Activated naive CD4-positive, alpha-beta T cell treated with anti-CD3 and anti-CD28 coated beads for 36 hours (primary cell): ENCODE measurements at places on chromosomes 7 and 10.

GRCh38 chr10:103374263-103374662 lies 6.5 kb downstream of the TAF5 start:
- DNase-seq, result no peak

- DNase-seq, result no peak
These were observed 99.5 kb downstream of the ELFN1 start for GRCh38 chr7:1769286-1770200.

DNA sequence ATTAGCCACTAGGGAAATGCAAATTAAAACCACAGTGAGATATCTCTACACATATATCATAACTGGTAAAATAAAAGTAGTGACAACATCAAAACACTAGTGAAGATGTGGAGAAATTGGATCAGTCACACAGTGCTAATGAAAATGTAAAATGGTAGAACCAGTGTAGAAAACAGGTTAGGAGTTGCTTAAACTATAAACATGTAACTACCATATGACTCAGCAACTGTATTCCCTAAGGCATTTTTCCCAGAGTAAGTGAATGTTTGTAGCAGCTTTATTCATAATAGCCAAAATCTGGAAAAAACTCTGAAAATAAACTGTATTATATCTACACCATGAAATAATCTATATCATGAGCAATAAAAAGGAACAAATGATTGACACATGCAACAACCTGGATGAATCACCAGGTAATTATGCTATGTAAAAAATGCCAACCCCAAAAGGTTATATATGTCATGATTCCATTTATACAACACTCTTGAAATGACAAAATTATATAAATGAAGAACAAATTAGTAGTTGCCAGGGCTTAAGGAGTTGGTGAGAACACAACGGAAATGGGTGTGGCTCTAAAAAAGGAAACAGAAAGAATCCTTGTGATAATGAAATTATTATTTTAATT lies 22.8 kb downstream of the SLC25A40 start:
- no peak for DNase-seq

- no peak for DNase-seq
These were observed 63.0 kb downstream of the HDAC9 start for GRCh38 chr7:18558503-18558902.

GRCh38 chr7:100120733-100121036 lies 1.3 kb downstream of the CNPY4 start:
- DNase-seq, result no peak

- DNase-seq, result peak; percentile 8
These were observed 30.4 kb downstream of the DDC start for GRCh38 chr7:50534690-50535290.

- DNase-seq, result no peak
These were observed 182.2 kb downstream of the ADK start for GRCh38 chr10:74333174-74333573.

- DNase-seq, result no peak
These were observed 61.4 kb upstream of the STEAP1B start for GRCh38 chr7:22561321-22561811.

DNA sequence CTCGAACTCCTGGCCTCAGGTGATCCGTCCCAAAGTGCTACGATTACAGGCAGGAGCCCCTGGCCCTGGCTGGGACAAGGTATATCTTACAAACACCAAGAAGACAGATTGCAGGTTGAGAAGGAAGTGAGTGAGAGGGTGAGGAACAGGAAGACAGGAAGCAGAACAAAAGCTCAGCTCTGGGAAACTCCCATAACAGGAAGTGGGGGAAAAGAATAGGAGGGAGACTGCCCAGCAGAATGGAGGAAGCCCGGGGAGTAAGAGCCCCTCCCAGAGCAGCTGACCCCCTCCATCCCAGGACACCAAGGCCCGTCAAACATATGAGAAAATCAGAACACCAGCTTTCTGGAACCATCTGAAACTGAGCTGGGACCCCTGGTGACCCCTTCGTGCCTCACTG lies 2.9 kb downstream of the TECPR1 start:
- peak; percentile 33 for DNase-seq

DNA sequence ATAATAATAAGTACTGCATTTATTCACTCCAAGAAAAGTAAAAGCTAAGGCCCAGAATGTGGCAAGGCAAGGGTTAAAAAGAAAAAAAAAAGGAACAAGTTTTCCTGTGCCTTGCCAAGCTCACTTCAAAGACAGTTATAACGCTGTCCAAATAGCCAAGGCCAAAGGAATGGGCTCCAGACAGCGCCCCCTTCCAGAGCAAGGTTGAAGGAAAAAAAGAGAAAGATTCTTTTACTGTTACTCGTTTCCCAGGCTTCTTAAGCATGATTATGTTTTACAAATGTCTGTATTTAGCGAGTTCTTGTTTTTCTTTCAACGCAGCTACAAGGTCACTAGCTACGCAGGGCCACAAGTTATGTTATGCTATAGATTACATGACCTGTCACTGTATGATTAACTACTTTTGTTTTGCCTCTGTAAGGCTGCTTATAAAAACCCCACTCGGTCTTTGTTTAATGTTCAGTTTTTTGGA lies 9.1 kb upstream of the EIF4H start:
- no peak for DNase-seq

DNA sequence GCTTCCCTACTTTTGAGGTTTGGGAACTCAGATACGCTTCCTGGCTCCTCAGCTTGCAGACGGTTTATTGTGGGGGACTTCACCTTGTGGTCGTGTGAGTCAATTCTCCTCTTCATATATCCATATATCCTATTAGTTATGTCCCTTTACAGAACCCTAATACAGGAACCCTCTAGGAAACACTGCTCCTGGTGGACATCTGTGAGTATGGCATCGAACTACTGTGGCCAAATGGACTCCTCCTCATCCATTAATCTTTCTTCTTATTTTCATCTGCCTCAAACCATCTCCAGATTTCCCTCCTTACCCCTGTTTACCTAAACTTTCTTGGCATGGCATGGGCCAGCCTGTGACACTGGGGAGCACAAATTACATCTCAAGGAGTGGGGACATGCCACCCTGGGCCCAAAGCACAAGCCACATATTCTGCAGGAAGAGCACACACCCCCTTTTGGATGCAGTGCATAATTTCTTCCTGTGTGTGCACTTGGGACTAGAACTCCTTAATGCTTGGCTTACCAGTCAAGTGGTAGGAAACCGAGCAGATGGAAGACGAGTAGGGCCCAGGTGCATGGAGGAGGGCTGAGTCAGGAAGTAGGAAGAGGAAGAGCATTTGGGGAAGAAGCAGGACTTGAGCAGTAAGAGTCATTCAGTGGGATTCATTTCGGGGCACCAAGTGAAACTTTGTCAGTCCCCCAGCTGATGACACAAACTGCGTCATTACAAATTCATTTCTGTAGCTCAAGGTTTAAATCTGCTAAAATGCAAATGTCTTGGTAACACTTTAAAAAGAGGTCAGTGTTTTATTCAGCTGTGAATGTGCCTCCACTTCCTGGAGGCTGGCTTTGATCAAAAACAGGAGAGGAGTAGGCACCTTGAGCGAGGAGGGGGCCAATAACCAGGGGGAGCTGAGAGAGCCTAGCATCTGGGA lies 80.8 kb upstream of the PLXNA4 start:
- peak; percentile 19 for DNase-seq

- no peak for DNase-seq
These were observed 41.7 kb downstream of the RASGEF1A start for GRCh38 chr10:43225004-43225786.
